ENCODE measurements at places on chromosomes 16 and 17. TPM values are rescaled to one million over a fixed set of nuclear protein-coding genes. Genes with fewer than 3 reads are reported as not detected.

TAC4 gene
- total RNA-seq, result not detected

DNA sequence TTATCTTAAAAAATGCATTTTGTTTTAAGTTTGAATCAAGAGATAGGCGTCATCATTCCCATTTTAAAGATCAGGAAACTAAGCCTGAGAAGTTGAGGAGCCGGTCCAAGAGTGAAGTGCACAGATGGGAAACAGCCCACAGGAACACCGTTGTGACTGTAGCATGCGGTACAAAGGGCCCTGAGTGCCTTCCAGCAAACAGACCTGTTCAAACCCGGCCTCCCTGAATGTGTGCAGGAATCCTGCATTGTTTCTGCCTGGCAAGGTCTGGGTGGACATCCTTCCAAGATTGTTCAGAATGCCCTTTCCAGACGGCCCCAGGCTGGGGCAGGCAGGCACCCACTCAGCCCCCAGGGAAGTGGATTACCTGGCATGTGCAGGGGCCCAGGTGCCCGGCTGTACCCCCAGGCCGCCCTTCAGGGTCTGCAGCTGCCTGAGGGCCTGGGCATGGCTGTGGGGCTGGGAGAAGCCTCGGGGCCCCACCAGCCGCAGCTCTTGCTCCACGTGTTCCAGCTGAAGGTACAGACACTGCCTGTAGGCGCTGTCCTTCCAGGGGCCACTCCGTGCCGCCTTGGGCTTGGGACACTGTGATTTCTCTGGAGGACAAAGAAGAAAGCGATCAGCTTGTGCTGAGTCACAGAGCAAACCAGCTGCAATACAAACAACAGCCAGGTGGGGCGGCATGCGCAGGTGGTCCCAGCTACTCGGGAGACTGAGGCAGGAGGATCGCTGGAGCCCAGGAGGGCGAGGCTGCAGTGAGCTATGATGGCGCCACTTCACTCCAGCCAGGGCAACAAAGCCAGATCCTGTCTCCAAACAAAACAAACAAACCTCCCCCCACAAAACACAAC, 45.0 kb upstream of the GCSH start:
- H3K27ac ChIP-seq, result no peak overlapping the region
- H3K4me3 ChIP-seq, result no peak overlapping the region
- no peak for DNase-seq
- no peaks in the 10 kb centered on the region for H3K4me1 ChIP-seq

- H3K36me3 ChIP-seq, result peaks cover 30% of the 10 kb centered on the region
- peaks cover 73% of the 10 kb centered on the region for H3K4me1 ChIP-seq
- H3K27ac ChIP-seq, result peak overlapping the region; percentile 31
- no peaks in the 10 kb centered on the region for H3K27me3 ChIP-seq
- H3K4me3 ChIP-seq, result no peak overlapping the region
- DNase-seq, result no peak
Observed at GRCh38 chr16:11580451-11581086, 6.2 kb downstream of the LITAF start.

GRCh38 chr16:77509051-77509450, 74.2 kb upstream of the ADAMTS18 start:
- H3K36me3 ChIP-seq, result no peaks in the 10 kb centered on the region
- no peak overlapping the region for H3K27ac ChIP-seq
- H3K27me3 ChIP-seq, result peaks cover 3% of the 10 kb centered on the region
- no peak for DNase-seq

DNA sequence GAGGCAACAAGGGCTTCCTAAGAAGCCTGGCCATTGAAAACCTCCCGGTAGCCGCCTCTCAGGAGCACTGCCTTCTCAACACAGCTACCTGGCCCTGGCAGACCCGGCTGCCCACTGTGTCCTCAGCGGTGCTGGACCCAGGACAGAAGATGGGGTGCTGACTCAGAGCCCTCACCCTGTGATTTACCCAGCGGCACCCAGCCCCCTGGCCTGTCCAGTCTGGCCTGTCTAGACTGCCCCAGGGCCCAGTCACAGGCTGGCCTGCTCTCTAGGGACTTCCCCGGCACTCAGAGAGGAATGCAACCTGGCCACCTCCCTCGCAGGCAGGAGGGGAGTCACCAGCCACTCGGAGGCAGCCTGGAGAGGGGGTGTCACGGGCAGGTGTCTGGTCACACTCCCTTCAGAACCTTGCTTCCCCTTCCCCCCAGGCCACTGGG, 20.1 kb downstream of the PIEZO1 start:
- H3K4me3 ChIP-seq, result no peak overlapping the region
- H3K27ac ChIP-seq, result no peak overlapping the region
- peaks cover 37% of the 10 kb centered on the region for H3K4me1 ChIP-seq
- H3K36me3 ChIP-seq, result no peaks in the 10 kb centered on the region
- H3K27me3 ChIP-seq, result no peaks in the 10 kb centered on the region

MFAP4 gene
- total RNA-seq, result not detected

DNA sequence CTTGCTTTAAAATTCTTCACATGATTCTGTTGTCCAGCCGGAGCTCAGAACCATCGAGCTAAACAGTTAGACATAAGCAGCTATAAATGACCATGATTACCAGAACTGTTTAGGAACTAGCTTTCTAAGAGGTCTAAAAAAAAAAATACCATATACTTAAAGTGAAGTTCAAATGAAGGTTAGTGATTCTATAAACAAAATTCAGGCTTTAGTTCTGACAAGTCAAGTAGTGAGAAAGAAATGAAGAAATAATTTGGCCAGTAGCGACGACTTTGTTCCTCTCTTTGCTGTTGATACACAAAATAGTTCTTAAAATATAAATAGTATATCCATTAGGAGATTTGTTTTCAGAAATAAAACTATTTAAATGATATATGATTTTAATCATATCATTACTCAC, 27.7 kb downstream of the ABCA8 start:
- no peak for DNase-seq
- no peaks in the 10 kb centered on the region for H3K27me3 ChIP-seq
- H3K27ac ChIP-seq, result no peak overlapping the region
- no peaks in the 10 kb centered on the region for H3K36me3 ChIP-seq
- no peak overlapping the region for H3K4me3 ChIP-seq

DNA sequence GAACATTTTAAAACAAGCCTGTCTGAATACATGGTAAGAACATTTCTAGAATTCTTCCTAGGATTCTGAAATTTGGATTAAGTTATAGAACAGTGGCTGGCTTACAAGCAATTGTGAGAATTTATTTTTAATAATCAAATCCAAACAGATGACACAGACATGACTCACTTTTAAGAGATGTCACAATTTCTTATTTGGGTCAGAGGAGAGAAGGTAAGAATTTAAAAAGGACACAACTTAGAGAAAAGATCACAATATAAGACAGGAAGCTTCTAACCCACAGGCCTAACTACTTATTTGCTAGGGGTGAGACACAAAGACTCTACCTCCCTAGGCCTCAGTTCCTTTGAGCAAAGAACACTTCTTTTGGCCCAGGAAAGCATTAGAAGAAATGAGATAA, 32.7 kb downstream of the ZZEF1 start:
- peaks cover 21% of the 10 kb centered on the region for H3K4me1 ChIP-seq
- H3K27me3 ChIP-seq, result no peaks in the 10 kb centered on the region
- H3K27ac ChIP-seq, result peak overlapping the region; percentile 71
- H3K36me3 ChIP-seq, result peaks cover 40% of the 10 kb centered on the region

DNA sequence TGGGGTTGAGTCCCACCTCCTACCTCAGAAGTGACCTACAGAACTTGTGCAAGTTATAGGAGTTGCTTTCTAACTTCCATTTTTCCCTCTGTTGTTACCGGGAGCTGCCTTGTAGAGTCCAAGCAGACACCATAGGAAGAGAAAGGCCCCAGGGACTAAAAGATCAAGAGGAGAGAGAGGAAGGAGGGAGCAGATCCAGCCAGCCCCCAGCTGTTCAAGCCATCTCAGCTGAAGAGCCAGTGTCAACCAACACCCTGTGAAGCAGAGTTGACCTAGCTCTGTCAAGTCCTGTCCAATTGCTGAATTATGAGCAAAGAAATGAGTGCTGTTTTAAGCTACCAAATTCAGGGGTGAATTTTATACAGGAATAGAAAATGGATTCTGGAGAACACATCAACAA, 34.9 kb upstream of the CACNG4 start:
- no peak overlapping the region for H3K4me3 ChIP-seq
- no peak overlapping the region for H3K27ac ChIP-seq
- H3K36me3 ChIP-seq, result no peaks in the 10 kb centered on the region
- H3K27me3 ChIP-seq, result peaks cover 41% of the 10 kb centered on the region
- H3K4me1 ChIP-seq, result no peaks in the 10 kb centered on the region

CA7 gene
- total RNA-seq, result not detected

DNA sequence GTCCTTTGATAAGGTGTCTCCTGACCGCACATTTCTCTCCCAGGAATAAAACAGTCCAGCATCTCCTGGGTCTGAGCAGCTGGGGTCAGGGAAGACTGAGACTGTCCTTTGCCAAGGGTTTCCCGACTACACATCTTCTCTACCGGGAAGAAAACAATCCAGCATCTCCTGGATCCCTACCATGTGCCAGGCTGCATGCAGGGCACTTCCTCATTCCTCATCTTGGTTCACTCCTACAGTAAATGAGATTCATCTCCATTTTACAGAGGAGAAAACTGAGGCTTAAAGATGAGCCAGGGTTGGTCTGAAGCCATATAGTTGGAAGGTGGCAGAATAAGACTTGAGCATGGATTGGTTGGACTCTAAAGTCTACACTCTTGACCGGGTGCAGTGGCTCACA, 36.7 kb downstream of the NOG start:
- no peaks in the 10 kb centered on the region for H3K36me3 ChIP-seq
- no peak for DNase-seq
- no peak overlapping the region for H3K27ac ChIP-seq
- H3K4me3 ChIP-seq, result no peak overlapping the region
- no peaks in the 10 kb centered on the region for H3K4me1 ChIP-seq

GRCh38 chr17:48588528-48588927, 1.5 kb downstream of the HOXB3 start:
- H3K4me1 ChIP-seq, result peaks cover 39% of the 10 kb centered on the region
- no peak overlapping the region for H3K27ac ChIP-seq
- peaks cover 79% of the 10 kb centered on the region for H3K27me3 ChIP-seq
- DNase-seq, result no peak
- no peak overlapping the region for H3K4me3 ChIP-seq

DNA sequence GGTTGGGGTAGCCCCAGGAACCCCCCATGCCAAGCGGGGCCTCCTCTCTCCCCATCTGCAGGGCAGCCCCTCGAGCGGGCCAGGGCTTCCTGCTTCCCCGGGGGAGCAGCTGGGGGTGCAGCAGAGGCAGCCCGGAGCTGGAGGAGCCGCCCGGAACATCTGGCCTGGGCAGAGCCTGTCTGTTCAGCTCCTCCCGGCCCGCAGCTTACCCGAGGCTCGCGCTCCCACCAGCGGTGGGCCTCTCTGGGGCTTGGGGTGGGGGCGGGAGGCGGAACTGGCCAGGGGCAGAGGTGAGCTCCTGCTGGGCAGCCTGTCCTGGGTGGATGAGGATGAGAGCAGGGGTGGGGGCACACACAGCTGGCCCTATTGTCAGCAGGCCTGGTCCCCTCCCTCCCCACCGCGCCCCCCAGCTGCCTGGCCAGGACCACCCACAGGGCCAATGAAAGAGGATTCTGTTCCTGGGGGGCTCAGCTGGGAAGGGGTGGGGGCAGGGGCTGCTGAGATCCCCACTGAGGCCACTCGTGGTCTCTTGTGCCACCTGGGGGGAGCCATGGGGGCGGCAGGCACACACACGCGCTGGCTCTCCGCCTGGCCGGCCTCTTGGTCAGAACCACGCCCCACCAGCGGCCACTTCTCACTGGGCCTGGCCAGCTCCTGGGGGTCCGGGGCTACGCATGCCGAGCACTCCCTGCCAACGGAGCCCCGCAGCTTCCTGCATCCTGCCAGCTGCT, 34.7 kb downstream of the BAHCC1 start:
- no peaks in the 10 kb centered on the region for H3K36me3 ChIP-seq
- no peak overlapping the region for H3K4me3 ChIP-seq
- H3K27me3 ChIP-seq, result peaks cover 22% of the 10 kb centered on the region

DNA sequence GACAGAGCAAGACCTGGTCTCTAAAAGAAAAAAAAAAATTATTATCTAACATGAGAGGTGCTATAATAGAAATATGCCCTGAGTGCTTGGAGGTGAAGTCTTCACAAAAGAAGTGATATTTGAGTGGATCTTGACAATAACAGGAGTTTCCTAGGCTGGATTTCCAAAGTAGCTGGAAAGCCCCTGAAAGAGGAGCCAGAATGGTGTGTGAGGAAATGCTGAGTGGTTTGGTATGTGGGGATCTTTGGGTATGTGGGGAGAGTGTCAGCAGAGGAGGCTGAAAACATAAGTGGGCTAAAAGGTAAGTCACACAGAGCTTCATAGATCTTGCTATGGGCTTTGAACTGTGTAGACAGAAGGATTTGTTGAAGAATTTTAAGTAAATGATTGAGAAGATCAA, 100.1 kb downstream of the YPEL2 start:
- peaks cover 11% of the 10 kb centered on the region for H3K36me3 ChIP-seq
- no peak overlapping the region for H3K4me3 ChIP-seq
- peak overlapping the region; percentile 19 for H3K27ac ChIP-seq
- no peak for DNase-seq
- peaks cover 54% of the 10 kb centered on the region for H3K4me1 ChIP-seq
- no peaks in the 10 kb centered on the region for H3K27me3 ChIP-seq

- no peak overlapping the region for H3K27ac ChIP-seq
- no peaks in the 10 kb centered on the region for H3K36me3 ChIP-seq
- H3K27me3 ChIP-seq, result no peaks in the 10 kb centered on the region
- H3K4me3 ChIP-seq, result no peak overlapping the region
- H3K4me1 ChIP-seq, result peaks cover 34% of the 10 kb centered on the region
Observed at GRCh38 chr16:67516296-67517154, 12.1 kb upstream of the RIPOR1 start.

GRCh38 chr17:62001105-62001504, 64.0 kb downstream of the MED13 start:
- H3K27ac ChIP-seq, result no peak overlapping the region
- peaks cover 34% of the 10 kb centered on the region for H3K36me3 ChIP-seq
- no peak for DNase-seq
- no peak overlapping the region for H3K4me3 ChIP-seq
- H3K4me1 ChIP-seq, result peaks cover 3% of the 10 kb centered on the region

GRCh38 chr16:66832661-66833305, 2.0 kb upstream of the NAE1 start:
- no peak for DNase-seq
- H3K4me3 ChIP-seq, result no peak overlapping the region
- H3K27me3 ChIP-seq, result peaks cover 8% of the 10 kb centered on the region
- H3K4me1 ChIP-seq, result peaks cover 29% of the 10 kb centered on the region
- peaks cover 4% of the 10 kb centered on the region for H3K36me3 ChIP-seq
- H3K27ac ChIP-seq, result no peak overlapping the region

DNA sequence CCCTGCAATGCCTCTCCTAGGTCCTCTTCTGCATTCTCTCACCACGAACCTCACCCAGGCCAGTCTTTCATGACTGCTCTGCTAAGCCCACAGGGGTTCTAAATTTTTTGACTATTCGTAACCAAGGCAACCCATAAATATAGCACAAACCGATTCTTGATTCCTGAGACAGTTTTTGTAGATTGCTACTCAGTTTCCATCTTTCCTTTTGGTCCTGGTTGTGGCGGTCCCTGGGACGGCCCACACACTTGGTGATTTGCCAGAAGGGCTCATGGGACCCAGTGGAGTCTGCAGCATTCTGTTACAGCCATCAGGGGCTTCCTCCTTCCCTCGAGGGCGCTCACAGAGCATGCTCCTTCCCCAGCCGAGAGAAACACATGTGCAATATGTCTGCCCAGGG, 23.4 kb upstream of the MGAT5B start:
- peaks cover 57% of the 10 kb centered on the region for H3K27me3 ChIP-seq
- no peaks in the 10 kb centered on the region for H3K36me3 ChIP-seq
- H3K27ac ChIP-seq, result no peak overlapping the region
- peaks cover 12% of the 10 kb centered on the region for H3K4me1 ChIP-seq

Data from activated CD8-positive, alpha-beta memory T cell treated with anti-CD3 and anti-CD28 coated beads, Interleukin-2, amount 10 ng/mL, durations not matched to agents 7 days and 5 days (primary cell).